GM19239 (cell line): ENCODE measurements at places on chromosomes 13 and 19.

DNA sequence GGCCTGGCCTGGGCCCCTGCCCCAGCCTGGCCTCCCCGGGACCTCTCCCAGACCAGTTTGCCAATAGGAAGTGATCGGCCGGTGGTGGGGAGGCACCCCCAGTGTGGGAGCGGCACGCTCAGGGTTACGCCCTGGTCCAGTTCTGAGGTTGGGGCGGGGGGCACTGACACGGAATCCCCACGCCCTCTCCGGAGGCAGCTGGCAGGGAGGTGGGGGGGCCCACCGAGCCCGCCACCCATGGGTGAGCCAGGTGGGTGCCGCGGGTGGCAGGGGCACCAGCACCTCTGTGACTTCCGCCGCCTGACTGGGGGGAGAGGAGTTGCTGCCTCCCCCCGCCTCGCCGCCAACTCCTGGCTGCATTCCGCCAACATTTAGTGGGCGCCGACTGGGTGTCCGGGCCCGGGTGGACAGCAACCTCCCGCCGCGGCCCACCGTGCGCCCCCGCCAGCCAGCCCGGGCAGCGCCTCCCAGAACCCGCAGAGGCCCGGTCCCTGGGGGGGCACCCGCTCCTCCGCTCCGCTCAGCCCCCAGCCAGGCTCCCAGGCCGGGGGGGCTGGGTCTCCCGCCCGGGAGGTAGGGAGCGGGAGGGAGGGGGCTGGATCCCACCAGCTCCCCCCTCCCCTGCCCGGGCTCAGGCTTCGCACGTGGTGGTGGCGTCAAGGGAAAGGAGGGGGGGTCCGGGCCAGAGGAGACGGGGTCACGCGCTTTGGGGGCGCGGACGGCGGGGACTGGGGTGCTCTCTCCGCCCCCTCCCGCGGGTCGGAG is 2.0 kb downstream of the ZBTB7A start:
- DNase-seq = no peak

DNA sequence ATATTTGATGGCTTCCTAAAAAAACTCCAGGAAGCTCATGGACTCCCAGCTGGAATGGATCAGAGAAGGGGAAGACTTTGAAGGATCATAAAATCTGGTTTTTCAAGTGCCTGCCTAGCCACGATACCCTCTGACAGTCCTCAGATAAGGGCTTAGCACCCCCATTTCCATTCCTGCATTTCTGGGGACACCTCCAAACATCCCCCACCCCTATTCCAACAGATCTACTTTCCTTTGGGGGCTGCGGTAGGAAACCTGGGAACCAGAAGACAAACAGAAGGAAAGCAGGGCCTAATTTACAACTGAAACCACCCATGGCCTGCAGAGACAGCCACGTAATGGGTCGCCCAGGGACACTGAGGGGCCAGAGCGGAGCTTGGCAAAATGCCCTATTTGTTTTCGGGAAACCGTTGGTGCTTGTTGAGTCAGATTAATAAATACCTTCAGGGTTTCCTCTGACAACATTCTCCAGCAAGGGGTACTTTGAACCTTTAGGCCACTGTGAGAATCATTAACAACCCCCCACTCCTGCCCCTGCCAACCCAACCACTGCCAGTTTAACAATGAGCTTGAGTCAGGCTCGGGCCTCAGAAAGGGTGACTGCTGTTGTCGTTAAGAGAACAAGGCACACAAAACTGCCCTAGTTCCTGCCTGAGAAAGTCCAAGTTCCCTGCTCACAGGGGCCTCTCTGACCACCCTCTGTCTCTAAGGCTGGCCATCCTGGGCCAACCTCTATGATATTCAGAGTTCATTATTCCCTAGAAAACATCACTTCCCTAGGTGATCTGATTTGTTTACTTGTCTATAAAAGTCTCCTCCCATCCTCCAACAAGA is 23.5 kb downstream of the RHPN2 start:
- no peak for DNase-seq

DNA sequence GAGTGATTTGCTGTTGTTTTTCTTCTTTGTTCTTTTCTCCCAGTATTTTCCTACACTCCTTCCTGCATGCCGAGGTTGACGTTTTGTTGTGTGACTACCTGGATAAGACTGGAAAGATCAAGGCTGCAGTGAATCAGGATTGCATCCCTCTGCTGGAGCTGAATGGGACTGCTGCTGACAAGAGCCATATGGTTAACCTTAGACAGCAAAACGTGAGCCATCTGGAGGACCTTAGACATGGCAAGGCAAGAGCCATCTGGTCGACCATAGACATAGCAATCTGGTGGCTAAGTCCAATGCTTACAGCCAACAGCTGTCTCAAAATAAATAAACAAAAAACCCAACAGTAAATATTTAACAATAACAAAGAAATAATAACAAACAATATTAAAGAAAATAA is 42.6 kb upstream of the ZNF91 start:
- DNase-seq = no peak

- DNase-seq = no peak
Measured at GRCh38 chr13:36709136-36709890, 35.5 kb downstream of the SERTM1 start.

- DNase-seq = no peak
Measured at GRCh38 chr13:42049454-42049813, 986 bp downstream of the DGKH start.

DNA sequence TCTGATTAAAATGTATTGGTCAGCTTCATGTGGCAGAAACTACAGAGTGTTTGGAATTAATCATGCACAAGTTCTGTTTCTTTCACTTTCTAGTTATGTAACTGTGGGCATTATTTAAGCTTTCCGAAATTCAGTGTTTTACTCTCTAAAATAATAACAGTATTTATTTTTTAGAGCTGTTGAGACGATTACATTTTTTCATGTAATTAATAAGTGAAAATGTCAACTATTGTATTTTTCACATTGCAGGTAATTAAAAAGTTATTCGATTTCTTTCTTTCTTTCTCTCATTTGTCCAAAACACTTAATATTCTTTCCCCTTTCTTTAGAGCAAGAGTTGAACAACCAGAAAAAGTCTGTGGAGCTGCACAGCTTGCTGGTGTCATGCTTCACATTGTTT is 559.4 kb upstream of the PCDH20 start:
- no peak for DNase-seq

DNA sequence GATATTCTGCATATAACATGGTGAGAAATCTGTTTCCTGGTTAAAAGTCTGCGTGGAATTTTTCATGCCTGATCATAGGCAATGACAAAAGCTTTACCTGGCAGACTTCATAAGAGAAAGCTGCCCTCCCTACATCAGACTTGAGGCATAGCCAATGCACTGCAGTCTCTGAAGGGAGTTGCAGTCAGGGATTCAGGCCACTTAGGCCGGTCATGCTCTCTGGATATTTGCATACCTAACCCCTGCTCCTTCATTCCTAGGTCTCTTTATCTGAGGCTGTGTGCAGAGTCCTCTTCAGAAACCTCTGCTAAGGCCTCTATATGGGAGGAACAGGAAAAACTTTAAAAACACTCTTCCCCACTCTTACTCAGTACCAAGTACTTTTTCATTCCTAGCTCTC is 287.4 kb downstream of the PCDH17 start:
- DNase-seq = no peak

- peak; percentile 59 for DNase-seq
Measured at GRCh38 chr19:17109962-17110598, 34.5 kb downstream of the MYO9B start.

DNA sequence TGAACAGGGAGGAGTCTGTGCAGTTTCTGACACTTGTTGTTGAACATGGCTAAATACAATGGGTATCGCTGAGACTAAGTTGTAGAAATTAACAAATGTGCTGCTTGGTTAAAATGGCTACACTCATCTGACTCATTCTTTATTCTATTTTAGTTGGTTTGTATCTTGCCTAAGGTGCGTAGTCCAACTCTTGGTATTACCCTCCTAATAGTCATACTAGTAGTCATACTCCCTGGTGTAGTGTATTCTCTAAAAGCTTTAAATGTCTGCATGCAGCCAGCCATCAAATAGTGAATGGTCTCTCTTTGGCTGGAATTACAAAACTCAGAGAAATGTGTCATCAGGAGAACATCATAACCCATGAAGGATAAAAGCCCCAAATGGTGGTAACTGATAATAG is 16.1 kb downstream of the CEACAM6 start:
- DNase-seq = no peak

GRCh38 chr13:112796190-112796915 is 106.5 kb downstream of the ATP11A start:
- no peak for DNase-seq

DNA sequence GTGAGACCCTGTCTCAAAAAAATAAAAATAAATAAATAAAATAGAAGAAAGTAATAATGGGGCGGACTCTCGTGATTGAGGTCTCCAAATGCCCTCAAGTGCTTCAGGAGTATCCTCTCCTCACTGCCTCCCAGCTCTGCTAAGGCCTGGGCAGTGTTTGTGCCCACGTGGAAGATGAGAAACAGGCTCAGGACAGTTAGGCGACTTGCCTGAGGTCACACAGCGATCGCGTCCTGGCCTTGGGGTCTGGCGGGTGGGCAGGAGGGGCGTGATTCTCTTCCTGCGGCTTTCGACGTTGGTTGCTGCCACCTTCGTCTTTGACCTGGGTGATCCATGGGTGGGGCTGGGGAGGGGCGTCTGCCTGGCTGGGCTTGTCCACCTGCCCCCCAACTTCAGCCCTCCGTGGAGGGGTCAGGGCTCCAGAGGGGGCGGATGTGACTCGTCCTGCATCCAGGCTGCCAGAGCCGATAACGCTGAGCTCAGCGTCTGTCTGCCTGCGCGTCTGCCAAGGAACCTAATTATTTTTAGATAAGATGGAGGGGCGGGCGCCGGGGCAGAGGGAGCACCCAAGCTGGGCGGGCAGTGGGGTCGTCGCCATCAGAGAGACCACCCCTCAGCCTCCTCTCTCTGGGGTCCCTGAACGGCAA is 56.9 kb downstream of the NFIC start:
- no peak for DNase-seq

GRCh38 chr19:36482876-36483275 is 6.5 kb downstream of the ZNF566 start:
- no peak for DNase-seq

DNA sequence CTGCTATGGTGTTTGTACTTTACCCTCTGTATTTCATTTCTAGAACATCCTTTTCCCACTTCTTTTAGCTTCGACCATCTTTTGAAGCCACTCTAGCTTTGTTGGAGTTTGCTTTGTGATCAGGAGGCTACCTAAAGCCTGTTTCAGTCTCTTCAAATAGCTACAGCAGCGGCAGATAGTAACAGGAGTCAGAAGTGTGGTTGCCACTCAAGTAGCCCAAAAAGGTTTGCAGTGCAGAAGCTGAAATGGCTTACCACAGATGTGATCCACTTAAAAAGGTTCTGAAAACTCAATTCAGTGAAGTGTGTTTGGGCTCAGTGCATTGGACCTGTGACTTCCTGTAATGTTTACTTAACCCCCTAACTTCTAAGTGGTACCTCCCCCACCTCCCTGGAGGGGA is 26.2 kb downstream of the WASF3 start:
- DNase-seq = no peak
